ENCODE measurements at places on chromosomes 7 and 10.

- peak; percentile 47 for DNase-seq
Measured at GRCh38 chr10:68897336-68897741, 3.8 kb upstream of the DDX50 start.

- DNase-seq, result no peak
Measured at GRCh38 chr10:76119036-76119435, 687.6 kb downstream of the LRMDA start.

DNA sequence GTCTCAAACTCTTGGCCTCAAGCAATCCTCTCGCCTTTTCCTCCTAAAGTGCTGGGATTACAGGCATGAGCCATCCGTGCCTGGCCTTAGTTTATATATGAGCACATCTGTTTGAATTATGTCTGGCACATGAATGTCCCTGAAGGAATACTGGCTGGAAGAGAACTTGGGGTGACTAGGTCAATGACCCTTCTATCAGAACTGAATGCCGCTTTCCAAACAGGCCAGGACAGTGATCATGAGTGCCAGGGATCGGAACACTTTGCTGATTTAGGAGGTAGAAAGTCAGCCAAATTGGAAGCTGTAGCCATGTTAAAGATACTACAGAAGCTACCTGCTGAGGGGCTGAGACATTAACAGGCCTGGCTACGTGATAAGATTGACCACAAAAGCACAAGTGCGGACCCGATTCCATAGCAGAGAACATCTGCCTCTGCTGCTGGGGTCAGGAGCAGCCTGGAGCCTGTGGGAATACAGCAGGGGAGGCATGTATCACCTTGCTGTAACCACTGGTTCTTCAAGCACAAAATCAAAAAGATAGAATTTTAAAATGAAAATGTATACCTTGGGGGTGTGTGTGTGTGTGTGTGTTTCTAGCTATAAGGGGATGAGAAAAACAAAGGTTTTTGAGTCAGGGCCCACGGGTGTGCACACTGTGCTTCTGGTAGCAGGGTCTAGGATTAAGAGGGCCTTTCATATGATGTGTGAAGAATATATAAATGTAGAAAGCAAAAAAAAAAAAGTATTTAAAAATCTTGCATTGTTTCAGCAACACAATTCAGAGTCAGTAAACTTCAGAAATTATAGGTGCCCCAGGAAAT, 293.7 kb downstream of the BBS9 start:
- DNase-seq, result no peak

GRCh38 chr10:13327534-13327933, 20.6 kb downstream of the SEPHS1 start:
- no peak for DNase-seq

DNA sequence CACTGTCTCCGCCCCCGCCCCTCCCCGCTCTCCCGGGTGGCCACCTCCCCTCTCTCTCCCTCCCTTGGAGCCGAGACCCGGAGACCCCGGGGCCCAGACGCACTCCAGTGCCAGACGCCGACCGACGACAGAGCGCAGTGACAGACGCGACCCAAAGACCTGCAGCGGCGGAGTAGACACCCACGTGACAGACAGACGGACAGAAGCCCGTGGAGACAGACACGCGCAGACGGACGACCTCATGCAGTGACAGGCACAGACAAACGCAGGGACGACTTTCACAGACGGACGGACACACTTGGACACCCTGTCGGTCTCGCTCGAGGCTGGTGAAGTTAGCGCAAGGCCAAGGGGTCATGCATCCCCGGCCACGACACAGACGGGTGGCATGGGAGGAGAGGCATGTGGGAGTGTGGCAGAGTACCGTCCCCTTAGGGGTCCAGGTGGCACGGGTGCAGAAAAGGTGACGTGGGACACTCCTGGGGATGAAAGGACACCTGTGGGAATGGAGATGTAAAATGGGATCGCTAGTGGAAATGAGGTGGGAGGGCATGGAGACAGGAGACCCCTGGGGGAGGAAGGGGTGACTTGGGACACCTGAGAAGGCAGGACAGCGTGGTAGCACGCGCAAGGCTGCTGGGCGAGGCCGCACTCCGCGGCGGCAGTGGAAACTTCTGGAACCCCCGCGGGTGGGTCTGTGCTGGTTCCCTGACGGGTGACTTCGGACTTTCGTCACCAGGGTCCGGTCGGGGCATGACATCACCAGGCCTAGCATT, 456 bp upstream of the ACHE start:
- no peak for DNase-seq

DNA sequence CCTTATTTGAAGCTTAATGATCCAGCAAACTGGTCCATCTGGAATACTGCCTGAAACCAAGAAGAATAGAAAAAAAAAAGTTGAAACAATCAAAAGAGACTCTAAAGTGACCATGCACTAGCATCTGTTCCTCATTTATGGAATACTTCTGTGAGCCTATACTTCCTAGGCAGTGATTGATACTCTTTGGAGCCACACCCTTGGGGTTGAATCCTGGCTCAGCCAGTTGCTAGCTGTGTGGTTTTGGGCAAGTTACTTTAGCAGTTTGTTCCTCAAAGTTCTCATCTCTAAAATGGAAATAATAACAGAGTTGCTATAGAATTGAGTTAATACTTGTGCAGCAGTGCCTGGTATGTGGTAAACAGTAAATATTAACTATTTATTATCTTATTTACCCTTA, 208.9 kb downstream of the GPR158 start:
- no peak for DNase-seq

GRCh38 chr7:11177793-11178192, 204.1 kb downstream of the PHF14 start:
- no peak for DNase-seq

- DNase-seq, result no peak
Measured at GRCh38 chr10:13629116-13629515, 42.4 kb downstream of the PRPF18 start.

- no peak for DNase-seq
Measured at GRCh38 chr7:330511-331230, 40.7 kb downstream of the FOXL3 start.

- DNase-seq, result no peak
Measured at GRCh38 chr10:88027570-88027969, 164.1 kb downstream of the PTEN start.

All from T-helper 1 cell (primary cell).